T-helper 1 cell (primary cell): ENCODE measurements at places on chromosomes 4 and X.
A peak's percentile ranks its signal among the peaks of the same experiment; 100 is the strongest.

- no peak for DNase-seq
Measured at GRCh38 chrX:93420090-93420489, 253.3 kb downstream of the NAP1L3 start.

GRCh38 chr4:176708771-176709311 is 83.9 kb downstream of the VEGFC start:
- no peak for DNase-seq

- DNase-seq: no peak
Measured at GRCh38 chr4:183986971-183987946, 82.2 kb downstream of the STOX2 start.

- DNase-seq: no peak
Measured at GRCh38 chr4:11151500-11151899, 277.2 kb downstream of the HS3ST1 start.

DNA sequence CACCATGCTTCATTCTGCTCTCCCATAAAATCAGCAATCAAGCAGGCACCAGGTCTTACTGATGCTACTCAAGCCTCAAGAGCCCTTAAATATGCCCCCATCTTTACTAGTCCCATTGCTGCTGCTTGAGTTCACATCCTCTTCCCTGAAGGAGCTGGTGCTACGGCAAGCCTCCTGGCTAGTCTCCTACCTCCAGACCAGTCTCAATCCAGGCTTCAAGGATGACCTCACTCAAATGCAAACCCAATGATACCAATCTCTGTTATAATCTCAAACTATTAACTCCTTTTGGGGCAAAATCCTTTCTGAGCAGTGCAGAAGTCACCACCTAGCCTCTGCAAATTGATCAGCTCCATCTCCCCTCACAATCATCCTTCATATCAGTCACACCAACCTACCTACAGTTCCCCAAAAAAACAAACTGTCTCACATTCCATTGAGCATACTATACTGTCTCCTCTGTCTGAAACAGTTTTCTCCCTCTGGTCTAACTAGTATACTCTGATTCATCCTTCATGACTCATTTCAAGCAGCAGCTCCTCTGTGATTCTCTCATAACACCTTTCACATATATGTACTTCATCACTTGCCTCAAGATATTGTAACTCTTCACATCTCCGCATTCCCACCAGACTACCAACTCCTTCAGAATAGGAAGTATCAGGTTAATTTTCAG is 30.0 kb downstream of the PAPSS1 start:
- no peak for DNase-seq

GRCh38 chr4:10684631-10685030 is at the start of gene CLNK:
Gene CLNK, minus strand, starts transcription at chr4:10684768. Its CDS starts 16,899 bp downstream, at chr4:10667869.
- no peak for DNase-seq

GRCh38 chr4:38514465-38515146 is 149.4 kb upstream of the KLF3 start:
- no peak for DNase-seq

- DNase-seq: no peak
Measured at GRCh38 chr4:89723096-89723495, 113.9 kb downstream of the SNCA start.

GRCh38 chr4:128917781-128918180 is 108.3 kb downstream of the JADE1 start:
- DNase-seq: no peak

DNA sequence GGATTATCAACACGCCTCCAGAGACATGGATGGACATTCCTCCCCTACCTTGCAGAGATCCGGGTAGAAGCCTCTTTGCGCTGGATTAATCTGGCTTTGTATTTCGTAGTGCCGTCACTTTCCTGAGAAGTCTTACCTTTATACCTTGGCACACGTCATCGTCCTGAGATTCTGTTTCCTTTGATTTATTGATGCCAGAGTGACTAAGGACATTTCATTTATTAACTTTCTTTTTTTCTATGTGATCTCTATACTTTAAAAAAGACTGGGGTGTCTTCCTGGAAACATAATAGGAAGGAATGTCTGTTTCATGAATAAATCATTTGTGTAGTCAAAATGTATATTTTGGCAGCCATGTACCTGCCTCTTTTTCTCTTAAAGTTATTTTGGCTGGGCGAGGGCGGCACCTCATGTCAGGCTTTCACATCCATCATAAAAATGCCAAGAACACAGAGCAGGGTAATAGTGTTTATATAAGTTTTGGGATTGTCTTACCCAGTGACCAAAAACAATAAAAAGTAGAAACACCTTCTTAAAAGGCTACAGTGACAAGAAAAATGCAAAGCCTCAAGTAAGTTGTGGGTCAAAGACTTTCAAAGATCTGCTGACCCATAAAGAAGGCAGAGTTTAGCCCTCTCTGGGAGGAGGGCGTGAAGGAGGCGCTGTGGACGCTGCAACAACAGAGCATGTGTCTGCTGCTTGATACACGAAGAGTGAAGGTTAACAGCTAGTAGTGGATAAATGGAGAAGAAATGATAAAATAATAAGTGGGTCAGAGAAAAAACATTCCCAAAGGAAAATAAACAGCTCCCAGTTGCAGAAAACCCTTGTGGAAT is 124.4 kb downstream of the SHROOM3 start:
- no peak for DNase-seq

GRCh38 chrX:132843363-132843762 is 115.1 kb downstream of the HS6ST2 start:
- DNase-seq: no peak

DNA sequence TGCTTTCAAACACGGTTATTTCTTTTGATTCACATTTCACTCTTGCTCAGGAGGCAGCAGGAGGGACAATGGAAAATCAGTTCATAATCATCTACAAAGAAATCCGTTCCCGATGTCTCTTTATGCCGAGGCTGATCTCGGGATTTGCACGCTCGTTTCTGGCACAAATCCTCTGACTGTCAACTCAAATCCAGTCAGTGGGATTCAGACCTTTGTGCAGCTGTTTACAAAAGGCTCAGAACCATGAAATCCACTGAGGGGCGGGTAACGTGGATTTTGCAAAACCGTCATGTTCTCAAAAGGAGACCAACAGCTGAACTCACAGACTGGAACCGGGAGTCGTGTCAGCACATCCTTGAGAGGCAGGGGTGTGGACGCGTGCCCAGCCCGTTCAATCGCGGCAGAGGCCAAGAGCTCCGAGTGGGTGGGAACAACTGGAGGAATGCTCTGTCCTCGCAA is 46.4 kb downstream of the ACOX3 start:
- DNase-seq: no peak

GRCh38 chrX:19791562-19791961 is 95.8 kb downstream of the SH3KBP1 start:
- peak; percentile 69 for DNase-seq

DNA sequence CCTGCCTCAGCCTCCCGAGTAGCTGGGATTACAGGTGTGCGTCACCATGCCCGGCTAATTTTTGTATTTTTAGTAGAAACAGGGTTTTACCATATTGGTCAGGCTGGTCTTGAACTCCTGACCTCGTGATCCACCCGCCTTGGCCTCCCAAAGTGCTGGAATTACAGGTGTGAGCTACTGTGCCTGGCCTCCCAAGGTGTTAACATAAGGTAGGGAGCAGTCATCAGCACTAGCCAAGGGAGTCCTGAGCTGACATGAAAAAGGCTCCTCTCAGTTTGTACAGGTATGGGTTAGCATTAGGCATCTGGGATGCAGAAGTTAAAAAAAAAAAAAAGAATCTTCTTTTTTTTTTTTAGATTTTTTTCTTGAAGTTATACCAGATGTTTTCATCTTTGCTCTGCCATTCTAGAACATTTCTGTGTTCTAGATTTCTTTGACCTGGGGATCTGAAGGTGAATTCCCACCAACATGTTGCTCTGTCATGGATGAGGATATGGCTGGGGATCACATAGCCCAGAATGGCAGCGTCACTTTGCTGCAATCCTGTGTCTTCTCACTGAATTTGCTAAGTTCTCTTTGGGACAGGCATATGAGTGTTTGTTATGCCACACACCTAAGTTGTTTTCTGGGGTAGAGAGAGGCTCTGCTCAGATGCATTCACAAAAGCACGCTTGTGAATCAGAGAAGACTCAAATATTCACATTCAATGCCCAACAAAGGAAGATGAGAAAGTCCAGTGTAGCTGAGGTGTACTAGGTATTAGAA is 24.4 kb upstream of the PLA2G12A start:
- DNase-seq: peak; percentile 36

GRCh38 chrX:42260854-42261253 is 337.5 kb upstream of the CASK start:
- DNase-seq: no peak

GRCh38 chr4:1321486-1321885 is 25.5 kb upstream of the UVSSA start:
- DNase-seq: no peak

DNA sequence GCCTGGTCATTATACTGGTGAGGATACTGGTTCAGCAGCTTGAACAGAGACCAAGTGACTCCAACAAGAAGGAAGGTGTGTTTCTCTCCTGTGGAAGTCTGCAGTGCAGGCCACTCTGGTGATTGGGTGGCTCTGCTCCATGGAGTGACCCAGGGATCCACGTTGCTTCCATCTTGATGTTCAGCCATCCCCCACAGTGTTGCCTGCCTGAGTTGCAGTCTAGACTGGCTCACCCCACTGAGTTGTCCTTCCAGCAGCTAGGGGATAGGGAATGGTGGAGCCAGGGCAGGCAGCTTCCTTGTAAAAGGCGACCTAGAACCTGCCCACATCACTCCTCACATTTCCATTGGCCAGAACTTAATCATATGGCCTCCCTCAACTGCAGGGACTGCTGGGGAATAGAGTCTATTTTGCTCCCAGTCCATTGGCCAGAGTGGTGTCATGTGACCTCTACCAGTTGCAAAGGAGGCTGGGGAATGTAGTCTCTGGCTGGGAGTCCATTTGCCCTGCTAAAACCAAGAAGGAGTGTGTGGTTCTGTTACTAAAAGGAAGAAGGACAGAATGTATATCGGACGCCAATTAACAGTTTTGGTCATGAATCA is 8.0 kb downstream of the MAN2B2 start:
- DNase-seq: no peak

DNA sequence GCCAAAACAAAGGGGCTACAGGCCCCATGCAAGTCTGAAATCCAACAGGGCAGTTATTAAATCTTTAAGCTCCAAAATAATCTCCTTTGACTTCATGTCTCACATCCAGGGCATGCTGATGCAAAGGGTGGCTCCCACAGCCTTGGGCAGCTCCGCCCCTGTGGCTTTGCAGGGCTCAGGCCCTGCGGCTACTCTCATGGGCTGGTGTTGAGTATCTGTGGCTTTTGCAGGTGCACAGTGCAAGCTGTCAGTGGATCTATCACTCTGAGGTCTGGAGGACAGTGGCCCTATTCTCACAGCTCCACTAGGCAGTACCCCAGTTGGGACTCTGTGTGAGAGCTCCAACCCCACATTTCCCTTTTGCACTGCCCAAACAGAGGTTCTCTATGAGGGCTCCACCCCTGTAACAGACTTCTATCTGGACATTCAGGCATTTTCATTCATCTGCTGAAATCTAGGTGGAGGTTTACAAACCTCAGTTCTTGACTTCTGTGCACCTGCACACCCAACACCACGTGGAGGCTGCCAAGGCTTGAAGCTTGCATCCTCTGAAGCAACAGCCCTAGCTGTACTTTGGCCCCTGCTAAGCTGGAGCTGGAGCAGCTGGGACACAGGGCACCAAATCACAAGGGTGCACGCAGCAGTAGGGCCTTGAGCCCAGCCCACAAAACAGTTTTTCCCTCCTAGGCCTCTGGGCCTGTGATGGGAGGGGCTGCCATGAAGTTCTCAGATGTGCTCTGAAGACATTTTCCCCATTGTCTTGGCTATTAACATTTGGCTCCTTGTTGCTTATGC is 154.8 kb upstream of the PDE5A start:
- DNase-seq: no peak

- no peak for DNase-seq
Measured at GRCh38 chr4:1928356-1929239, 57.4 kb downstream of the NSD2 start.

DNA sequence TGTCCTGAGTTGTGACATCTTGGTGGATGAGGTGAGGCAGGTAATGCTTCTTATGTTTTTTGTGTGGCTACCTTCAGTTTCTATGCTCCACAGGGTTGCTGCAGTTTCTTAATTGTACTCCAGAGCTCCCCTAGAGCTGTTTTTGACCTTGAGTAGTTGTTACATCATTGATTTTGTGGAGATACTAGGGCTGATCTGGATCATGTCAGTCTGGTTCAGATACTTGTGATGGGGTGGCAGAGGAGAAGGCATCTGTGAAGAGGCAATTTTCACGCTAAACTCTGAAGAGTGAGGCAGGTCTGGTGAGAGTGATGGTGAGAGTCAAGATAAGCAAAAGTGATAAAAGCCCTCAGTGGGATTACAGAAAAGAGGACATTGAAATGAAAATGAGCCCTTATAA is 1180.2 kb downstream of the RAPGEF2 start:
- DNase-seq: no peak

- no peak for DNase-seq
Measured at GRCh38 chrX:36626898-36627297, 381.3 kb upstream of the FAM47C start.

- no peak for DNase-seq
Measured at GRCh38 chrX:40156470-40157227, 58.9 kb upstream of the BCOR start.

- no peak for DNase-seq
Measured at GRCh38 chrX:69172937-69173336, 7.7 kb upstream of the PJA1 start.

DNA sequence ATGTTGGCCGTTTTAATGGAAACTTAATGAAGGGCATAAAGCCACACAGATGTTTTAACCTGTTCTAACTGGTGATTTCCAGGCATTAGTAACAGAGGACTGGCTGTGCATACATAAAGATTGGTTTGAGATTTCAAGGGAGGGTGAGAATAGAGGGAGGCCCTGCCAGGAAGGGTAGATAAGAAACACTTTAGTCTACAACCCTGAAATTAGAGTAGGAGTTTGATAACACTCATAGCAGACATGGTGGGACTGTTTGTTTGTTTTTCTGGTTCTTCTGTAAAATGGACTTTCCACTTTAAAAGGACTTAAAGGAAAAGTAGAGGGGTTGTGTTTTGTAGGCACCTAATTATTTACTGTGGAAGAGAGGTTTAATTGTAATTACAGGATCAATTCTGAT is 16.2 kb downstream of the SLC4A4 start:
- no peak for DNase-seq

- DNase-seq: no peak
Measured at GRCh38 chrX:130264573-130264972, 4.1 kb downstream of the ZNF280C start.

- DNase-seq: no peak
Measured at GRCh38 chrX:16819634-16820033, 33.4 kb downstream of the TXLNG start.

GRCh38 chrX:110966091-110966454 is 129.9 kb upstream of the PAK3 start:
- no peak for DNase-seq

- no peak for DNase-seq
Measured at GRCh38 chr4:109547394-109547793, 12.7 kb upstream of the MCUB start.
